ENCODE measurements at places on chromosomes 16 and 17. TPM values are rescaled to one million over a fixed set of nuclear protein-coding genes. Genes with fewer than 3 reads are reported as not detected.

Gene OTOP3
- not detected for total RNA-seq

Gene FNDC8
- total RNA-seq = not detected

Gene ZNF276
- 34.9 TPM for total RNA-seq

Gene CCL14
- 2.9 TPM for total RNA-seq

Gene WRAP53
- total RNA-seq = 10.5 TPM

Gene RDM1
- total RNA-seq = not detected

Gene IRF8
- total RNA-seq = 36.2 TPM

Gene ABCA8
- 187 TPM for total RNA-seq

Gene MT1H
- 4.4 TPM for total RNA-seq

Gene TEX19
- not detected for total RNA-seq

Gene KRT9
- total RNA-seq = not detected

Gene UTS2R
- total RNA-seq = 0.17 TPM

Gene PRSS8
- 127 TPM for total RNA-seq

Gene HSD17B1
- 1.3 TPM for total RNA-seq

Gene FAM222B
- 17.7 TPM for total RNA-seq

Gene BCL6B
- 55.6 TPM for total RNA-seq

Gene NPIPA3
- not detected for total RNA-seq

Gene SLFN11
- 66.0 TPM for total RNA-seq

Gene KDM6B
- 21.0 TPM for total RNA-seq

Gene NUDT7
- 8.8 TPM for total RNA-seq

Gene TBC1D26
- 0.34 TPM for total RNA-seq

Gene ATP2A3
- 64.6 TPM for total RNA-seq

Gene EEF2K
- total RNA-seq = 40.8 TPM

Gene NPIPA7
- 10.5 TPM for total RNA-seq

Gene SLC16A5
- 74.0 TPM for total RNA-seq

Gene KCNAB3
- total RNA-seq = 5.8 TPM

Gene PNMT
- total RNA-seq = 1.9 TPM

Gene KRT36
- not detected for total RNA-seq

Gene ANKFN1
- 6.2 TPM for total RNA-seq

Gene FOXO3B
- 6.5 TPM for total RNA-seq

Gene ACSM2A
- not detected for total RNA-seq

Gene SCGB1C2
- total RNA-seq = not detected

Gene PIPOX
- 1.4 TPM for total RNA-seq

Gene SPHK1
- total RNA-seq = 17.6 TPM

Gene IRX5
- total RNA-seq = 29.0 TPM

Gene ZPBP2
- not detected for total RNA-seq

Gene KREMEN2
- 0.15 TPM for total RNA-seq

Gene CFAP119
- 29.5 TPM for total RNA-seq

Gene PALB2
- 8.3 TPM for total RNA-seq

Gene MYH13
- total RNA-seq = not detected

Gene MAP2K4
- 27.8 TPM for total RNA-seq

Gene CACNG1
- total RNA-seq = not detected

Gene CDRT15
- total RNA-seq = not detected

Gene TBC1D3C
- total RNA-seq = 1.00 TPM

Gene PRKCA
- 34.8 TPM for total RNA-seq

Gene STX8
- 62.5 TPM for total RNA-seq

Gene HOXB7
- 3.3 TPM for total RNA-seq

Gene SYNGR3
- total RNA-seq = 0.40 TPM

Gene ZNF750
- total RNA-seq = 4.4 TPM

Gene ACSF2
- 77.7 TPM for total RNA-seq

Gene GPRC5C
- total RNA-seq = 77.5 TPM

Gene CETP
- total RNA-seq = 8.4 TPM

Gene OSBPL7
- 25.3 TPM for total RNA-seq

Gene ABCC3
- total RNA-seq = 46.4 TPM

Gene SGCA
- 5.0 TPM for total RNA-seq

Gene KRTAP9-8
- total RNA-seq = not detected

Measured in lung (tissue), 17 donors.